Omental fat pad (tissue), 4 donors: ENCODE measurements at places on chromosomes 4 and X. TPM values are rescaled to one million over a fixed set of nuclear protein-coding genes. Genes with fewer than 3 reads are reported as not detected.

DNA sequence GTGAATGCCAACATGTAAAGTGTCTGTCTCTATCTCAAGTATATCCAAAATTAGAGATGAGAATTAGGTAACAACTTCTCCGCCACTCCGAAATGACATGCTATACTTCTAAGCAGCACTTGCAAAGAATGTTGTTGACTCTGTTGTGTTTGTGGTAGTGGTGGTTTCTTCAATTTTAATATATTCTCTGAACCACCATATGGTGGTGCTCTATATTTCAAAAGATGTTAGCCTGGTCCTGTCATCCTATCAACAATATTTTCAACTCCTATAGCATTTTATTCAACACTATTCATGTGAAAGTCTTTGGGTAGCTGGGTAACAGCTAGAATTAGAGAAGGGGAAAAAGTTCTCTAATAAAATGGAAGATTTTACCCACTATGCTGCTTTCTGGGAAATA, 1622.8 kb upstream of the IGFBP7 start:
- DNase-seq, result no peak

- peak; percentile 34 for DNase-seq
These were observed 236.9 kb downstream of the AR start for GRCh38 chrX:67780694-67781109.

DNA sequence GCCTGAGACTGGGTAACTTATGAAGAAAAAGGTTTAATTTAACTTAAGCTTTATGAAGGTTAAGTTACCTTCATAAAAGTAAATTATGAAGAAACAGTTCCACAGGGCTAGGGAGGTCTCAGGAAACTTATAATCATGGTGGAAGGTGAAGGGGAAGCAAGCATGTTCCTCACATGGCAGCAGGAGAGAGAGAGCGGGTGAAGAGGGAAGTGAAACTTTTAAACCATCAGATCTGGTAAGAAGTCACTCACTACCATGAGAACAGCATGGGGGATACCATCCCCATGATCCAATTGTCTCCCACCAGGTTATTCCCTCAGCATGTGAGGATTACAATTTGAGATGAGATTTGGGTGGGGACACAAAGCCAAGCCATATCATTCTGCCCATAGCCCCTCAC, 944.7 kb upstream of the NDST4 start:
- no peak for DNase-seq

GRCh38 chrX:51459125-51459524, 37.3 kb downstream of the NUDT11 start:
- no peak for DNase-seq

DNA sequence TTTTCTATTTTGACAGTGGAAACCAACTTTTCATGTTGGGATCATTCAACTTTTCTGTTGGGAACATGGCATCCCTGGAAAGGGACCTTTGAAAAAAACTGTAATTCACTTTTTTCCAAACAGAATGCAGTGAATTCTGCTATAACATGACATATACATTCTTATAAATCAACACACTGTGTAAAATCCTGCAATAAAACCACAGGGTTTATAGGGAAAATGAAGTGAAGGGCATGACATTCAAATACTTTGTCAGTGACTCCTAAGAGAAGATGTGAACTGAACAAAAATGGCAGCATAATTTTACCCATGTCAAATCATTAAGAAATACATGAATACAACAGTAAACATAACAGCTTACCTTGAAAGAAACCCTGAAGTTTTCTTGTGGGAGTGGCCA, 264.5 kb upstream of the ANKRD50 start:
- no peak for DNase-seq

- DNase-seq, result no peak
These were observed 1.3 kb downstream of the PTPN13 start for GRCh38 chr4:86595426-86595805.

DNA sequence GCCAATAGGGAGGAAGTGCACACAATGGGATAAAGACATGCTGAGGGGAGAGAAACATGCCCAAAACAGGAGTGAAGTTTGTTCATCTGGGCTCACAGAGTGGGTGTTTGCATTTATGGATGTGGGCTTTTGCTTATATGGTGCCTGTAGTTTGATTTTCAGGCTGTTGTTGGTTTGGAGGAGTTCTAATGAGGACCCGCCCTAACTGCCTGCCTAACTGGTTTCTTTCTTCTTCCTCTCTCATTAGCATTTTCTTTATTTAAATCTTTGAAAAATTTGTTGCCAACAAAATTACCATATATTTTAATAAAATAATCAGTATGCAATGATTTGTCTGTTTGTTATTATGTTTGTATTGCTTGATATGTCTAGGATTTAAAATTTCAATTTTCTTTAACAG, 1965.8 kb downstream of the C4orf33 start:
- DNase-seq, result no peak

GPR101 gene
- not detected for total RNA-seq

ZAR1 gene
- not detected for total RNA-seq

KCND1 gene
- total RNA-seq, result 1.9 TPM
